ENCODE measurements at places on chromosomes 5 and 9.
A peak's percentile ranks its signal among the peaks of the same experiment; 100 is the strongest.

- no peak for DNase-seq
These were observed 27.8 kb downstream of the RECK start for GRCh38 chr9:36064448-36065037.

DNA sequence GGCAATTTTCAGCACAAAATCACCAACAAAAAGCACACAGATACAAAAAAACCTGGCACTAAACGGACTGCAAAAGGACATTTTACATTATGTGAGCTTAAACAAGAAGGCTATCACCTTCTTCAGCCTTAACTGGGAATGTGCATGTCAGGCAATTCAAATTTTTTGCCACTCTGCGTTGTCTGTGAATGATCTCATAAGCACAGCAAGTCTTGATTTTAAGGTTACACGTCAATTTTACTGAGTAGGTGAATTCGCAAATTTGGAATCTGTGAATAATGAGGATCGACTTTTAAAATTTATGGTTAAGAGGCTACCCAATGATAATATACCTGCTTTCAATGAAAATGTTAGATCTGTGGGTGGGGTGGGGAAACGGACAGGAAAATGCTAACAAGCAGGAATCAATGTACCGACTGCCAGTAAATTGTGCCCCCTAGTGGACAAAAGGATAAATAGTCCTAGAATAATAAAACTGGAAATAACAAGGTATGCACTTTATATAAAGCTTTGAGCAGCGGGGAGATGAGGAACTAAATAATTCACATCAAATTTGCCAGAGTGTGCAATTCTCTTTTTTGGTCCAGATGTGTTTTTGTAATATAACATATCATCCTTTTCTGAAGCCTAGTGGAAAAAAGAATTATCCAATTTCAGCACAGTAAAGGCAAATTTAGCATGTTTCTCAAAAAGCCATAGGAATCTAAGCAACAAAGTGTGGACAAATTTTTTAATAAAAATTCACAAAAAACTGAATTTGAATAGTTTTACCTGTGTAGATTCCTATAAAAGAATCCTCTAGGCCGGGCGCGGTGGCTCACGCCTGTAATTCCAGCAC, 20.5 kb downstream of the EQTN start:
- DNase-seq, result peak; percentile 53

DNA sequence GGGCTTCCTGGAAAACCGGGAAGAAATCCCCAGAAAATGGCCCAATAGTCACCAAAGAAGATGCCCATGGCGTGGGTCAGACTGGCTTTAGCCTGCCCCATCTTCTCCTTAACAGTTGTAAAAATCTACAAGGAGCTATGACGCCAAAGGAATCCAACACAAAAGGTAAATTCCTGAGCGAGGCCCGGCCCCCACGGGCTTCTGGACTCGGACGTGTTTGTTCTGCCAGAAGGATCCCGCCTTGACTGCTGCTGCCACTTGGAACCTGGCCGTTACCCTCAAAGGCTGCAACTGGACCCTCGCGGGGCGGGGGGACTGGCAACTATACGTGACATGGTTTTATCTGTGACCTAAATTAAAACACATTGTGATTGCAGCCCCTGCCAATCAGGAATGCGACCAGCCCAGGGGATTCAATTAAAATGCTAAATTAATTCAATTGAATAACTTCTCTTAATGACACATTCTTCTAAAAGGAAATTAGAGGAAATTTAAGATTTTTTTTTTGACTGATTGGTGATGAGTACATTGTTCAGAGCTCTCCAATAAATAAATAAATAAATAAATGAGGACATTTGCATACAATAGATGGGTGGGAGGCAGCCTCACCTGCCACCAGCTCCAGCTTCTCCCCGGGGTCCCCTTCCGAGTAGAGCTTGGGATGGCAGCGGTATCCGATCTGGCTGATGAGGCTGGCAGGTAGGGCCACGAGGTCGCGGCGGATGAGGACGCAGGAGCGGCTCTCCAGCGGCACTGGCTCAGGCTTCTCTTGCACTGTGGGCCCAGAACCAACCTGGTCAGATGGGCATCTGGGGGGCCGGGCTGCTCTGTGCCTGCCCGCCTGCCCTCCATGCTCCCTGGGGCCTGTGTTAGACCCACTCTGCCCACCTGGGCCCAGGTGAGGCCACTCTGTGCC, 54.7 kb upstream of the UBAC1 start:
- DNase-seq, result peak; percentile 71

GRCh38 chr5:135034963-135035677, 1.1 kb upstream of the PITX1 start:
- DNase-seq, result peak; percentile 67

DNA sequence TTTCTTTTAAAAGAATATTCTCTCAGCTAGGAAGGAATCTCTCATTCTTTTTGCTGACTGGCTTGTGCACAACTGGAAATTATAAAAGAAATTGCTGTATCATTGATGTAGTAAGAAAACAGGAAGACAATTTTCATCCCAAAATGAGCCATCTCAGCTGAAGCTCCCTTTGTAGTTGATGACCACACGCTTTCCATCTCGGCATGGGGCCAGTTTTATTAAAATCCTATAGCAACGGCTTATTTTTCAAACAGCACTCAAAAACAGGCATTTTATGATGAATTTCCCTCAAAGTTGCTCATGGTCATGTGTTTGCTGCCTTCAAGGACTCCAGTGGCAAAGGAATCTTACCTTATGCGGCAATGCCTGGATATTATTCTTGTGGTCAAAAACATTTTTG, 62.4 kb upstream of the GLIS3 start:
- no peak for DNase-seq

- no peak for DNase-seq
These were observed 88.7 kb downstream of the PALM2AKAP2 start for GRCh38 chr9:109868722-109869121.

DNA sequence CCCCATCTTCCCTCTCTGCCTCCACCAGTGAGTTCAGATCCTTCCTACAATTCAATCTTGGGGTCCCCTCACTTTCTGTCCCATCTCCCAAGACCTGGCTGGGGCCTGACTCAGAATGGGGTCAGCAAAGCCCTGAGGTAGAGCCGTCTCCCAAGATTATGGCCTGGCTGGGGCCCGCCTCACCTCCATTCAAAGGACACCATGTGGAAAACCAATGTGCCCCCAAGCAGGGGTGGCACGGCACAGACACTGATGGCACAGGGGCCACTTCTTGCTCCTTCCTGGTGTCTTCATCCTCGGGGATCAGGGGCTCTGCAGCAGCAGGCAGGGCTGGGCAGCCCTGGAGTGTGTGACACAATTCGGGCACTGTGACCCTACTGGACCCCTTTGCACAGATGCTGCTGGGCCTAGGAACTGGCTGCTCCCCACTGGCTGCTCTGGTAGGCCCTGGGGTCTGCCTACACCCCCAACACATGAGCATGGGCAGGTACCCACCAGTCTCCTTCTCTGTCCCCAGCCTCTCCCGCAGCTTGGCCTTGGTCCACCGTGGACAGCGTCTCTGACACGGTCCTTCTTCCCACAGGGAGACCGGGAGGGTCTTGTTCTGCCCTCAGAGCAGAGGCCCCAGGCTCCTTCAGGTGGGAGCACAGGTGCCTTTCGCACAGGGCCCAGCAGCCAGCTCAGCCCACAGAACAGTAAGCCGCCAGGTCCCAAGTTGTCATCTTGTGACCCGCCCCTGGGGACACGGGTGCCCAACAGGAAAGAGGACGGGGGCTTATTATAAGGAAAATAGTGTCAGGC, 89.5 kb downstream of the ADAMTS2 start:
- no peak for DNase-seq

DNA sequence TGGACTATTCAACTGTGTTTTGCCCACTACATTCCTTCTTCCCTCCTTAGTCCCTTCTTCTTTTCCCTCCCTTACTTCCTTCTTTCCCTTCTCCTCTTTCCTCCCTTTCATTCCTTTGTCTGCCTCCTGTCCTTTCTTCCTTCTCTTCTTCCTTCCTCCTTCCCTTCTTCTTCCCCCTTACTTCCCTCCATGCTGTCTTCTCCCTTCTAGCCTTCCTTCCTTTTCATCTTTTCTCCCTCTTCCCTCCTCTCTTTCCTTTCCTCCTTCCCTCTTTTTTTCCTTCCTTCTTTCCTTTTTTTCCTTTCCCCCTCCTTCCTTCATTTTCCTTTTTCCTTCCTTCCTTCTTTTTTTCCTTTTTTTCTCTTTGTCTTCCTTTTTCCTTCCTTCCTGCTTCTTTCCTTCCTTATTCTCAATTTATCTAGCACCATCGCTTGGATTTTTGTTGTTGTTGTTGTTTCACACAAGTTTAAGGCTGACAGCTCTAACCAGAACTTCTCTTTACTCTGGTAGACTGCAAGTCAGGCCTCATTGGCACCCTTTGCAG, 123.4 kb downstream of the CEMIP2 start:
- no peak for DNase-seq

DNA sequence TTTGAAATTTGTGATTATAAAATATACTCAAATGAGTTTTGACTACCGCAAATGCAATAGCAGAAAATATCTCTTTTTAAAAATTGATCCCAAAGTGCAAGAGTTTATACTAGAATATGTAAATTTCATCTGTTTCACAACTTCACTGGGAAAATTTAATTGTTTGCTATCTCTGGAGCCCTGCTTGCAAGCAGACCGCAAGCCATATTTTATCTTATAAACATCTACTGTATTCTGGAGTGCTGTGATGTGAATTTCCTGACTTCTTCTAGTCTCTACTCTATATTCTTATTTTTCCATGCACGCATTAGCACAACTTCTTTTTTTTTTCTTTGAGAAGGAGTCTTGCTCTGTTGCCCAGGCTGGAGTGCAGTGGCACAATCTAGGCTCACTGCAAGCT, 98.7 kb downstream of the DROSHA start:
- no peak for DNase-seq

DNA sequence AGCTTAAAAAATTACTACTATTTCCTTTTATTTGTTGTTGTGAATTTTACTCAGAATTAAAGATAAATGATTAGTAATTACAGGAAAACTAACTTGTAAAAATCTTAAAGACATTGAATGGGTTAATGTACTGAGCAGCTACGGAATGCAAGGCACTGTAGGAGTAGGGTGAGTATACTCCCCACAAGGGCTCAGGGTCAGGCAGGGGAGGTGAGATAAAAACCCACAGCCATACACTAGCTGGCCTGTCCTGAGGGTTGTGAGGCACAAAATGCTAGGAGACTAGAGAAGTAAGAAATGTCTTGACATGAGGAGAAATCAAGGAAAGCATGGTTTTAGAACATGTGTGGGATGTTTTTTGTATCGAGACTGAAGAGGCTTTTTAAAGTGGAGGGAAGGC, 13.4 kb downstream of the ZBED3 start:
- no peak for DNase-seq

- DNase-seq, result no peak
These were observed 307.8 kb downstream of the ENC1 start for GRCh38 chr5:74332682-74333081.

GRCh38 chr9:35579130-35579529, 25.9 kb upstream of the TESK1 start:
- DNase-seq, result no peak

DNA sequence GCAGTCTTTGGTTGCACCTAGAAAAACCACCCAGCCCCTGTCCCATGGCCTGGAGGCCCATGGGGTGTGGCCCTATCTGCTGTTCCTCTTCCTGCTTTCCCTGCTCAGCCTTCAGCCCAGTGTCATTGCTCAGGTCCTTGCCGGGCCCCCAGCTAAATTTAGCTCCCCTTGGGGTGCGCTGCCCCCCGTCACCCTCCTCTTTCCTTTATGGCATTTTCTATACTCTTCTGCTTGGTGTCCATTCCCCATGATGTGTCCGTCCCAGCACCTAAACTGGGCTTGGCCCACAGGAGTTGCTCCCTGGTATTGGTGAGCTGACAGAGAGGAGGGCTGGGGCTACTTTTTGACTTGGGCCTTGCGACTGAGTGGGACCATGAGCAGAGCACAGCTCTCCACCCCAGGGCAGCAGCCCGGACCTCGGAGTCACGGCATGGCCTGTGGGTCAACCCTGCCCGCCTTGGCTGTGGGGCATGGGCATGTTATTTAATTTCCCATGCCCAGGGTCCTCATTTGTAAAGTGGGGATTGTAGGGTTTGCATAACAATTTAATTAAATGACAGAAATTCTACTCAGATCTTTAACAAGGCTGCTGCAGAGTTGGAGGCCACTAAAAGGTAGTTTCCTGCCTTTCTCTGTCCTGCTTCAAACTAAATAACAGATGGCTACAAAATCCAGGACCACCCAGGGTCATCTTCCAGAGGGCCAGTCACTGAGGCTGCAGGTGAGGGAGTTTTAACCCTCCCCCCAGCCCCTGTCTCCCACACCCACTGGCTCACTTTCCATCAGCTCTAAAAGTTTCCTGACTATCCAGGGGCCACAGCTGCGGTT, 98.2 kb downstream of the DAP start:
- DNase-seq, result peak; percentile 71

DNA sequence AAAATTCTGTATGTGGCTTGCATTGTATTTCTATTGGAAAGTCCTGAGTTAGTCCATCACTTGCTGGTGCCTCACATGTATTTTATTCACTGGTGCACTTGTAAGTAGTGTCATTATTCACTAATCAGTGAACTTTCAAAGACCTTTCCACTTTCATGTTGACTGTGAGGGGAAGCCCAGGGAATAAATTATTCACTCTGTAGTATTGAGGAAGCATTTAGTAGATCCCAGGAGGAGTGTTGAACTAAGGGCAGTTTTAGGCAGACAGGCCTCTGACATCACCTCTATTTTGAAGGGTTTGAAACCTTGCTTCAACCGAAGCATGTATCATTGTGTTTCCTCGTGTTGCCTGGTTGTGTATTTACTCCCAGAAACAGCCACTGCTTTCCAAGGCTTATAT, 705.4 kb upstream of the RIOK2 start:
- no peak for DNase-seq

DNA sequence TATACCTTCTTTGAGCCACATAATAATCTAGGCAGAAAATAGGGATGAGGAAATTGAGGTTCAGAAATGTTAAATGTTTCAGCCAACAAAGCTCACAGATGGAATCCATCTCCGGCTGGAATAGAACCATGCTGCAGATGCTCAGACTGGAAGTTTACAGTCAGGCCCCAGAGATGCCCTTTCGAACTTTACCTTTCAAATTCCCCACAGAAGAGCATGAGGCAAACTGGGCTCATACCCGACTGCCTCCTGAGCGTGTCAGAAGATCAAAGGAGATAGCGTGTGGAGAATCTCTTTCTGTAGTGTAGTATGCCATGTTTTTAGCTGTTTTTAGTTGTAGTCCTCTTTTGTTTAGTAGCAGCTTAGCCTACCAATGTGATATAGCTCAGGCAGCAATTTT, 72.0 kb upstream of the DAP start:
- DNase-seq, result no peak

- DNase-seq, result no peak
These were observed 398.9 kb upstream of the PCSK5 start for GRCh38 chr9:75491533-75491932.

DNA sequence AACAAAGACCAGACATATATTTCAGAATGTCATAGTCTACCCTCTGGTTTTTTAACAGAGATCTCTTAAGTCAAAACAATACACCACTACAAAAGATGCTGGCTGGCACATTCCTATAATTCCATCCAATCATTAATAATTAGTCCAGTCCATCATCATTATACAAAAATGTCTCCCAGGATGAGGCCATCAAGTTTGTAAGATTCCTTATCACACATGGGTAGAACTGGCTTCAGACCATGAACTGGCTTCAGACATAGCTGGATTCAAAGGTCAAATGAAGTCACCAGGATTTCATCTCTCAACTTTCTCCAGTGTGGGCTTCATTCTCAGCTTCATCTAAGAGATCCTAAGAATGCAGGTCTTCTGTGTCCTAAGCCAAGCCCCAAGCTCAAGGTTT, 147.1 kb downstream of the ENC1 start:
- no peak for DNase-seq

Data from H7 (cell line).